Vagina (tissue), 2 donors: ENCODE measurements at places on chromosomes 7 and 10. TPM values are rescaled to one million over a fixed set of nuclear protein-coding genes. Genes with fewer than 3 reads are reported as not detected.

DNA sequence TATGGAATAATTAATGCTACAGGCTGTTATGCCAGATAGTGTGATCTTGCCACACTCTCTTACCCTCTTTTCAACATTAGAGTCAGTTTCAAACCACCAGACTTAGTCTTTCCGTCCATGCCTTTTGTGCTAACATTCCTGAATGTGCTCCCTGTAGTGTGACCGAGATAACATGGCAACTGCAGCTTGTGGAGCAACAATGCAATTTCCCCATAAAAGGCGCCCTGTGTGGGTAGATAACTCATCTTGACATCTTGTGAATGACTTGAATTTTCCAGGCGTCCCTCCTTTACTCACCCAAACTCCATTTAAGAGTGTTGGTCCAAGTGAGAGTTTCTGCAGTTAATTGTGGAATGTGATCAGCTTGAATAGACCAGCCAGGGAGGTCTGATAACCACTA is 99.6 kb downstream of the DNAH11 start:
- no peak for DNase-seq

- DNase-seq = no peak
Measured at GRCh38 chr10:32004161-32004591, 52.0 kb downstream of the KIF5B start.

- DNase-seq = no peak
Measured at GRCh38 chr10:10279906-10280305, 737.8 kb upstream of the CELF2 start.

The MOGAT3 gene
- total RNA-seq = not detected

- DNase-seq = no peak
Measured at GRCh38 chr10:13911821-13912520, 325.2 kb downstream of the PRPF18 start.

The EEPD1 gene
- 9.8 TPM for total RNA-seq

The TFEC gene
- 4.7 TPM for total RNA-seq

DNA sequence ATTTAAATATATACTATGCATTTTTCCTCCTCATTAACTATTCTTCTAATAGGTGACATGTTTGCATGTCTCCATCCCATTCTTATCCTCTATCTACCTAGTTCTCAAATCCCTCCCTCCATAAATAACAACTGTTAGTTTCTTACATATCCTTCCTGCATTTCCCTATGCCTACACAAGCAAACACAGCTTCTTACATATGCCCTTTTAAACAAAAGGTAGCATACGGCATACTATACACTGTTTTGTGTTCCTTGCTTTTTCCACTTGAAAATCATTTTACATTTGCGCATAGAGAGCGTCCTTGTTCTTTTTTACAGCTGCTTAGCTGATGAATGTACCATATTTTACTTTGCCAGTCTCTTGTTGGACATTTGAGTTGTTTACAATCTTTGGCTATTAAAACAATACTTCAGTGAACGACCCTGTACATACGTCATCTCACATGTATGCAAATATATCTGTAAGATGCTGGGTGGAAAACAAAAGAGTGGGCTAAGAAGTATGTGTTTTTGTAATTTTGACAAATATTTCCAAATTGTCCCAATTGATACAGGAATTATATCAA is 7.8 kb downstream of the GOT1 start:
- DNase-seq = no peak

GRCh38 chr7:65978891-65979582 is 3.0 kb downstream of the GUSB start:
- DNase-seq = no peak

The SMKR1 gene
- not detected for total RNA-seq

The CAV2 gene
- total RNA-seq = 42.5 TPM

DNA sequence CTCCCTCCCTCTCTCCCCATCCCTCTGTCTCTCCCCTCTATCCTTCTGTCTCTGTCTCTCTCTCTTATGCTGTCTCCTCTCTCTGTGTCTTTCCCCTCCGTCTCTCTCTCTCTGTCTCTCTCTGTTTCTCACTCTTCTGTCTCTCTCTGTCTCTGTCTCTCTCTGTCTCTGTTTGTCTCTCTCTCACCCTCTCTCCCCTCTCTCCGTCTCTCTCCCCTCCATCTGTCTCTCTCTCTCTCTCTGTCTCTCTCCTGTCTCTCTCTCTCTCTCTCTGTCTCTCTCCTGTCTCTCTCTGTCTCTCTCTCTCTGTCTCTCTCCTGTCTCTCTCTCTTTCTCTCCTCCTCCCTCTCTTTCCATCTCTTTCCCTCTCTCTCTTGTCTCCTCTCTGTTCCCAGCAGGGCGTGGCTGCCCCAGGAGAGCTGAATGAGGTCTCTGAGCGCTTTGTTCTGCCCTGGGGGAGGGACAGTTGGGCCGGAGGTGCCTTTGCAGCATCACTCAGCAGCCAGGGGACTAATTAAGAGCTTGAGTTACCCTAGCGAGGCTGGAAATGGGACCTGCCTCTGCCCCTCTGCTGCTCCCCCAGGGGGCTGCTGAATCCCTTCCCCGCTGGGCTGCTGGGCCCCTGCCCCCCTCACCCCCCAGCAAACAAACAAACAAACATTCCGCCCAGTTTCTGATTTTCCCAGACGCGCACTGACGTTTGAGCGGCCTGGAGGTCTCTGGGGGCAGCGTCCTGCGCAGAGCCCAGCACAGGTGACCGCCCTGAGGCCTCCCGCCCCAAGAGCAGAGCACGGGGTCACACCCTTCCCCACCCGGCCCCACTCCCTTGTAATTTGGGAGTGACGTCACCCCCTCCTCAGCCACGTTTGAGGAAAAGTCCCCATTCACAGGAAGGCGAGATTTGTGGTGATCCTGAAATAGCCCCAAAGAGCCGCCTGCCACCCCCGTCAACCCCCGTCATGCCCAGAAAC is 68.1 kb downstream of the PDGFA start:
- no peak for DNase-seq

The ABCB1 gene
- 2.9 TPM for total RNA-seq

The BAMBI gene
- total RNA-seq = 10.8 TPM

- DNase-seq = peak; percentile 95
Measured at GRCh38 chr10:78543749-78544362, 510.2 kb downstream of the RPS24 start.

GRCh38 chr10:50674469-50675254 is 50.9 kb upstream of the SGMS1 start:
- DNase-seq = no peak

The CCAR1 gene
- 67.0 TPM for total RNA-seq

The TBX20 gene
- 0.49 TPM for total RNA-seq

- no peak for DNase-seq
Measured at GRCh38 chr7:28434510-28434909, 22.2 kb downstream of the CREB5 start.

GRCh38 chr10:128373071-128373749 is 247.0 kb upstream of the MKI67 start:
- no peak for DNase-seq

The PNLIPRP3 gene
- total RNA-seq = 2.2 TPM

GRCh38 chr7:80583901-80584300 is 54.5 kb upstream of the CD36 start:
- no peak for DNase-seq

DNA sequence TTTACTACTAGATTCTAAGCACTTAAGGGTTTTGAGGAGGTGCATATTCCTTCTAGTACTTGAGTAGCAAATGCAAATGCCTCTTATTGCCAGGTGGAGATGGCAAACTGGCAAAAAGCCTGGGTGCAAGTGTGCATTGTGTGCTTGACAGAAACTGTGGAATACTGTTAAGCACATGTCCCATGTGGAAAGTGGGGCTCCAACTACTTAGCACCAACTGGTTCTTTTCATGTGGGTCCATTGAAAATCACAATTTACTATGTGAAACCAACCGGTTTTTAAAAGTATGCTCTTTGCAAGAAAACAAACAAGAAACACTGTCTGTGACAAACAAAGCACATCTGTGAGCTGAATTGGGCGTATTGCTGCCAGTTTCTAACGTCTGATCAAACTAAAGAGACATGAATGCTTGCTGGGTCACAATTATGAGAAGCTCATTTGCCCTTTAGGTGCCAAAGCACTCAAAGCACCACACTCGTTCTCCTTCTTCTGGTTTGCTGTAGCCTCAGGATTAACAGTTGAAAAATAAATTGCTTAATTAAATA is 197.4 kb downstream of the SEMA3E start:
- DNase-seq = no peak

DNA sequence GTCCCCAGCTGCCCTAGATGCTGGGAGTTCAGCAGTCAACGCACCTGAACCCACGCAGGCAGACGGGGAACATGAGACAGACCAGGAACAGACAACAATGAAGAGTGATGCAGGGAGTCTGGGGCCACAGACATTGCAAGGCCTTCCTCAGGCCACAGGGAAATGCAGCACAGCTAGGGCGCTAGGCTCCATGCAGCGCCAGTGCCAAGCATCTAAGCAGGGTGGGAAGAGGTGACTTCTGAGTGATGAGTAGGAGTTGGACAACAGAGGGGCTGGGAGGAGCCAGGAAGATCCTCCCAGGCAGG is 7.7 kb upstream of the RET start:
- DNase-seq = no peak

- no peak for DNase-seq
Measured at GRCh38 chr10:95221124-95221523, 27.1 kb downstream of the ACSM6 start.

GRCh38 chr10:129792141-129792540 is 171.9 kb downstream of the EBF3 start:
- DNase-seq = no peak

DNA sequence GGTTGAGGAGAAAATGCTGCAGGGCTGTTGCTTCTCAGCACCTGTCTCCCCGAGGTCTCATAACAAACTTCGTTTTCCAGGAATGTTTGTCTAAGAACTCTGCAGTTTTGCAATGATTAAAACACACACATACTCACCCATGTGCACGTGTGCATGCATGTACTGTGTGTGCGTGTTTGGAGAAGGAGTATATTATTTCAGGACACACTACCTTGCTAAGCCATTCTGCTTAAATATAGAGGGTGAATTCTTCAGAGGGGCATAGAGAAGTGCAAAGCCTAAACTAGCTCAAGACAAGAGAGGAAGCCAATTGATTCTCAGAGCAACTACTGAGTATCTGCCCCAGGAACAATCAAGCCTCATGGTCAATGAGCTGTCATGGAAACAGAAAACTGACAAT is 298.4 kb upstream of the MGMT start:
- no peak for DNase-seq

- DNase-seq = no peak
Measured at GRCh38 chr7:140873434-140873833, 51.3 kb downstream of the BRAF start.

The GNAT3 gene
- not detected for total RNA-seq

DNA sequence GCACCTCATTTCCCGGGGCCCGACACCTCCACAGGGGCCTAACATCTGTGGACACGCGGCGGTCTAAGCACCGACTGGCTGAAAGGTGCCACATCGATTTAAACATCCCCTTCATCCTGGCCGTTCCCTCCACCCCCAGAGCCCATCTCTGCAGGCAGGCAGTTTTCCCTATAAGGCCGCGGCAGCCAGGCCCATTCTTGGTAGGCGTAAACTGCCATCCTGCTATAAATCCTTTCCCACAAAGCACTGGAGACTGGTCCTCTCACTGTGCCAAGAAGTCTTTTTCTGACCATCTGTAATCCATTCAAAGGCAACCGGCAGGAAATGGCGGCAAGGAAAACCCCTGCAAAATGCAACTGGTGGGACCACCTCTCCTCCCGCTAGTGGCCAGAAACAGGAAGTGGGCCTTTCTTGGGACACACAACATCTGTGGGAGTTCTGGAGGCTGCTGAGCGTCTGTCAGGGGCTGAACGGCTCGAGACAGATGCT is 22.4 kb downstream of the ATXN7L1 start:
- no peak for DNase-seq

DNA sequence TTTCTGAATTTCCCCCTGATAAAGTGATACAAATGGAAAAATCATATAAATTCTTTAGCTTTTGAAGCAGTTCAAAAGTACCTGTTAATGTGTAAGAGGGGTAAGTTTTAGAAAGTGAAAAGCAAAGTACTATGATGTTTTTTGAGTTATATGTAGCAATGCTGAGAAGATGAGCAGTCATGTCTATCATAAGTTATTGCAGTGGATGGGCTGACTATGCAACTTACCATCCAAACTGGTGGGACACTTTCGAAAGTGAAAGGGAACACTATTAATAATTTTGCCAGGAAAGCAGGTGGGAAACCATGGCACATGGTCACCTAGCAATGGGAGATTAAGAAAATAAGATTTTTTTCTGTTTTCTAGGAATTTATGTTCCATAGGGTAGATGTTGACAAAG is 4.1 kb downstream of the MINPP1 start:
- DNase-seq = no peak
